ENCODE measurements at places on chromosomes 2 and 18. TPM values are rescaled to one million over a fixed set of nuclear protein-coding genes. Genes with fewer than 3 reads are reported as not detected.
A peak's percentile ranks its signal among the peaks of the same experiment; 100 is the strongest.

DNA sequence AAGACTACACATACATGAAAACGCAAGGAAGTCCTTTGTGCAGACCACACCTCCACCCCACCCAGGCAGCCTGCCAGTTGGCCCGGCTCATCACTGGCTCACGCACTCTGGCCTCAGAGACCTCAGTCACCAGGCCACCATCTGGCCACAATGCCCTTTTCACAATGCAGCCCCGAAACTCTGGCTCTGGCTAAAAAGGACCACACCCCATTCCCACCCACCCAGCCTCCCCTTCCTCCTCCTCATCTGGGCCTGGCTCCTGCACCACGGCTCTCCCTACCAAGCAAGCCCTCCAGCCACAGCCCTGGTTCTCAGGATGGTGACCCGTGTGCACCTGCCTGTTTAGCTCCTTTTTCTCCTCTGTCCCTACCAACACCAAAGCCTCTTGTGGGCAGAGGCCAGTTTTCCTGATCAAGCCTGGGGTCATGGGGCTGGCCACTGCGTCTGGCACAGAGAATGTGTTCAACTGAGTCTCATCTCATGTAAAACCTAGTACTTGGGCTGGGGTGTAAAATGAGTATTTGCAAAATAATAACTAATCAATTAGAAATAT lies 7.4 kb downstream of the HDAC4 start:
- DNase-seq, result no peak
- H3K36me3 ChIP-seq, result peaks cover 13% of the 10 kb centered on the region
- H3K27ac ChIP-seq, result no peak overlapping the region
- no peaks in the 10 kb centered on the region for H3K4me1 ChIP-seq
- no peak overlapping the region for H3K4me3 ChIP-seq
- no peaks in the 10 kb centered on the region for H3K27me3 ChIP-seq

DNA sequence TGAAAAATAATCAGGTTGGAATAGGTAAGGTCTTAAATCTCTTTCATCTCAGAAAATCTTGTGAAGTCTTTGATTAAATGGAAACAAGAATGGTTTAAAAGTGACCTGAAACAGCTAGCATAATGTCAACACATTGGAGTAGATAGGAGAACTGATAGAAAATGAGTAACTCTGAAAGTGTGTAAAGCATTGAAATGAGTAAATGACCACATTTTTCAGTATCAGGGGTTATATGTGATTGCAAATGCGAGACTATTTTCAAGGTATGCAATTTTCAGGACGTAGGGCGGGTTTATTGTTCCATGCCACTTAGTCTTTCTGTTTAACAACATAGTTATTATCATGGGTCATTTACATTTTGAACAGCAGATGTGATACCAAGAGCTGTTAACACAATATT lies 1383.2 kb downstream of the LRP1B start:
- no peaks in the 10 kb centered on the region for H3K27me3 ChIP-seq
- no peaks in the 10 kb centered on the region for H3K4me1 ChIP-seq
- H3K4me3 ChIP-seq, result no peak overlapping the region
- DNase-seq, result no peak
- no peak overlapping the region for H3K27ac ChIP-seq

DNA sequence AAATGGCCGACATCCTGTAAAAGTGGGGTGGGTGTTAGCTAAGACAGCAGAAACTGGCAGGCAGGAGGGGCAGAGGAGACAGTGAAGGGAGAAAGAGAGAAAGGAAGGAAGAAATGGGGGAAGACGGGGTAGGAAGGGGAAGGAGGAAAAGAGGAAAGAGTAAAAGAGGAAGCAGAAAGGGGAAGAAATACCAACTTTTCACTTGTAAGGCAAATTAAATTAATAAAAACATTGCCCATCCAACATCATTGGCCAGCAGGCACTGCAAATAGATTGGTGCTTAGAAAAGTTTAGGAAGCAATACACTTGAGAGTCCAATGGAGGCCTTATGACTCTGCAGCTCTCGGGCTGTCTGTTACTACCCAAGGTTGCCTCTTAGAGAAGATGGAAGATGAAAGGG lies 116.7 kb downstream of the TNS1 start:
- H3K27ac ChIP-seq, result no peak overlapping the region
- no peaks in the 10 kb centered on the region for H3K36me3 ChIP-seq
- no peaks in the 10 kb centered on the region for H3K27me3 ChIP-seq
- no peak overlapping the region for H3K4me3 ChIP-seq

- H3K27ac ChIP-seq, result no peak overlapping the region
- no peak for DNase-seq
- H3K4me3 ChIP-seq, result no peak overlapping the region
- no peaks in the 10 kb centered on the region for H3K27me3 ChIP-seq
- H3K4me1 ChIP-seq, result no peaks in the 10 kb centered on the region
Observed at GRCh38 chr2:21890716-21891115, 766.9 kb downstream of the TDRD15 start.

GRCh38 chr2:239594772-239595608 lies 194.2 kb upstream of the HDAC4 start:
- H3K4me1 ChIP-seq, result no peaks in the 10 kb centered on the region
- DNase-seq, result peak; percentile 13
- H3K36me3 ChIP-seq, result peaks cover 4% of the 10 kb centered on the region

DNA sequence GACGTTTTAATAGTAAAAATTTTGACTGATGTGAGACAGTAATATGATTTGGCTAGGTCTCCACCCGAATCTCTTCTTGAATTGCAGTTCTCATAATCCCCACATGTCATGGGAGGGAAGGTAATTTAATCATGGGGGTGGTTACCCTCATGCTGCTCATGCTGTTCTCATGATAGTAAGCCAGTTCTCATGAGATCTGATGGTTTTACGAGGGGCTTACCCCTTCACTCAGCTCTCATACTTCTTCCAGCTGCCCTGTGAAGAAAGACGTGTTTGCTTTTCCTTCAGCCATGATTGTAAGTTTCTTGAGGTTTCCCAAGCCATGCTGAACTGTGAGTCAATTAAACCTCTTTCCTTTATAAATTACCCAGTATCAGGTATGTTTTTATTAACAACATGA lies 327.0 kb upstream of the CDH7 start:
- no peaks in the 10 kb centered on the region for H3K4me1 ChIP-seq
- no peak overlapping the region for H3K27ac ChIP-seq
- no peaks in the 10 kb centered on the region for H3K27me3 ChIP-seq
- no peak overlapping the region for H3K4me3 ChIP-seq
- no peak for DNase-seq

- peaks cover 7% of the 10 kb centered on the region for H3K4me1 ChIP-seq
- H3K4me3 ChIP-seq, result no peak overlapping the region
- H3K27me3 ChIP-seq, result no peaks in the 10 kb centered on the region
- DNase-seq, result no peak
Observed at GRCh38 chr18:23232331-23232730, 97.0 kb downstream of the CABLES1 start.

DNA sequence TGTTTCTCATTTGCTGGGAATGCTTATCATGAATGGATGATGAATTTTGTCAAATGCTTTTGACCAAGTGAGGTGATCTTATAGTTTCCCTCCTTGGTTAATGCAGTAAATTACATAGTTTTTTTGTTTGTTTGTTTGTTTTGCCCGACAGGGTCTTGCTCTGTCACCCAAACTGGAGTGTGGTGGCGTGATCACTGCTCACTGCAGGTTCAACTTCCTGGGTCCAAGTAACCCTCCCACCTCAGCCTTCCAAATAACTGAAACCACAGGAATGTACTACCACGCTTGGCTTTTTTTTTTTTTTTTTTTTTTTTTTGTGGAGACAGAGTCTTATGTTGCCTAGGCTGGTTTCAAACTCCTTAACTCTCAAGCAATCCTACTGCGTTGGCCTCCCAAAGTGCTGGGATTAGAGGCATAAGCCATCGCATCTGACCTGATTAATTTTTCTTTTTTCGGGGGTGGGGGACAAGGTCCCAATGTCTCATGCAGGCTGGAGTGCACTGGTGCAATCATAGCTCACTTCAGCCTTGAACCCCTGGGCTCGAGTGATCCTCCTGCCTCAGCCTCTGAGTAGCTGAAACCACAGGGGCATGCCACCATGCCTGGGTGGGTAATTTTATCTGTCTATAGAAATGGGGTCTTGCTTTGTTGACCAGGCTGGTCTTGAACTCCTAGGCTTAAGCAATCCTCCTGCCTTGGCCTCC lies 48.6 kb downstream of the SMAD2 start:
- H3K27me3 ChIP-seq, result no peaks in the 10 kb centered on the region
- no peak overlapping the region for H3K27ac ChIP-seq
- H3K4me3 ChIP-seq, result no peak overlapping the region
- H3K36me3 ChIP-seq, result peaks cover 10% of the 10 kb centered on the region
- no peak for DNase-seq
- H3K4me1 ChIP-seq, result no peaks in the 10 kb centered on the region

GRCh38 chr2:211368467-211368866 lies 812.1 kb downstream of the CPS1 start:
- H3K4me1 ChIP-seq, result peaks cover 10% of the 10 kb centered on the region
- H3K4me3 ChIP-seq, result no peak overlapping the region
- peaks cover 5% of the 10 kb centered on the region for H3K36me3 ChIP-seq
- DNase-seq, result no peak
- no peak overlapping the region for H3K27ac ChIP-seq
- no peaks in the 10 kb centered on the region for H3K27me3 ChIP-seq

DNA sequence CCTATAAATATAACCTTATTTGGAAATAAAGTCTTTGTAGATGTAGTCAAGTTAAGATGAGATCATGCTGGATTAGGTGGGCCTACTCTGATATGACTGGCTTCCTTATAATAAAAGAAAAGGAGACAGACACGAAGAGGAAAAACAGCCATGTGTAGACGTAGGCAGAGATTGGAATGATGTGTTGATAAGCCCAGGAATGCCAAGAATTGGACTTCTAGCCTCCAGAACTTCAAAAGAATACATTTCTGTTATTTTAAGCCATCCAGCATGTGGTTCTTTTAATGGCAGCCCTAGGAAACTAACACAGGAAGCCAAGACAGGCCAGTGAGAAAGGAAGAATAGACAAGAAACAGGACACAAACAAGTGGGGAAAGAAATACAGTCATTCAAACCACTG lies 68.6 kb downstream of the NYAP2 start:
- no peak for DNase-seq
- H3K4me3 ChIP-seq, result no peak overlapping the region
- H3K36me3 ChIP-seq, result no peaks in the 10 kb centered on the region
- peaks cover 3% of the 10 kb centered on the region for H3K4me1 ChIP-seq

DNA sequence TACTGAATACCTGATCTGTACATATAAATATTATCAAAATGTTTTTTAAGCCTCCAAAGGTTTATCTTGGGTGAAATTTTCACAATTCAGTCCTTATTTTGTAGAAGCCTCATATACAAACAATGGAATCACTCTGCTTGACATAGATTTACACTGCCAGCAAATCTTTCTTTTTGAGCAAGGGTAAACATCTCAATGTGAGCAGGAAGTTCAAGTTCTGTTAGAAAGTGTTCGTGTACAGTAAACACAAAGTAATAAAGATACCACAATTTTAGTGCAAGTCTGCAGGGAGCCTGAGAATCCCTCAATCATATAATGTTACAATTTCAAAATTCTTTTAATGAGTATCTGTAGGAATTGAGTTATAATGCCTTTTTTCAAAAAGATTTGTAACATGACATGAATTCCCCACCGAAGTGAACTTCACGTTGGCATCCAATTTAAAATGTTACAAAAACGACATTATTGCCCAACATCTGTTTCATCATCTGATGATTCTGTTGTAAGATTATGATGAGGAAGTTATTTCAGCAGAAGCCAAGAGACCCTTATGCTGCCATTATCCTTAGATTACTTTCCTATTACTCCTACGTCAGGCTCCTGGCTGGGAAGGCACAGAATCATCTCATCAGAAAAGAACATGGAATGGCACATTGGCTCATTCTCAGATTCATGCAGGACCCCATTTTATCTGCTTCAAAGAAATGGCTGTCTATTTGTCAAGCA lies 283.9 kb upstream of the ACVR2A start:
- H3K36me3 ChIP-seq, result no peaks in the 10 kb centered on the region
- H3K27ac ChIP-seq, result no peak overlapping the region
- no peak for DNase-seq
- no peaks in the 10 kb centered on the region for H3K4me1 ChIP-seq
- H3K27me3 ChIP-seq, result no peaks in the 10 kb centered on the region

GRCh38 chr18:58606236-58606635 lies 22.7 kb downstream of the ALPK2 start:
- no peaks in the 10 kb centered on the region for H3K36me3 ChIP-seq
- peaks cover 4% of the 10 kb centered on the region for H3K4me1 ChIP-seq
- DNase-seq, result no peak
- H3K4me3 ChIP-seq, result no peak overlapping the region

The GAL3ST2 gene
- total RNA-seq, result 0.37 TPM

The E2F6 gene
- total RNA-seq, result 23.6 TPM

The ALKAL2 gene
- total RNA-seq, result 0.48 TPM
